Activated naive CD4-positive, alpha-beta T cell (primary cell): ENCODE measurements at places on chromosomes 5 and 9.

DNA sequence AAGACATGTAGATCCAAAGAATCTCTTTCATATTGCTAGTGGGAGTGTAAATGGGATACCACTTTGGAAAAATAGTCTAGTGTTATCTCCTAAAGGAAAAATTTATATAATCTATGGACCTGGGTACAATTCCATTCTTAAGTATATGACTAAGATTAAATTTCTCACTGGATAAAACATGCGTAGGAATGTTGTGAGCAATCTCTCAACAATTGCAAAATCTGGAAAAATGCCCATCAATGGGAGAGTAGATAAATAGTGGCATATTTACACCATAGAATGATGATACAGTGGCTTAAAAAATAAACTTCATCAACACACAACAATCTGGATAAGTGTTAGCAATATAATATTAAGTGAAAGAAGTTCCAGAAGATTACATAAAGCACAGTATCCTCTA, 469.5 kb downstream of the MAN2A1 start:
- no peak for DNase-seq

- DNase-seq: peak; percentile 23
These were observed 601 bp upstream of the FAF2 start for GRCh38 chr5:176447591-176447977.

DNA sequence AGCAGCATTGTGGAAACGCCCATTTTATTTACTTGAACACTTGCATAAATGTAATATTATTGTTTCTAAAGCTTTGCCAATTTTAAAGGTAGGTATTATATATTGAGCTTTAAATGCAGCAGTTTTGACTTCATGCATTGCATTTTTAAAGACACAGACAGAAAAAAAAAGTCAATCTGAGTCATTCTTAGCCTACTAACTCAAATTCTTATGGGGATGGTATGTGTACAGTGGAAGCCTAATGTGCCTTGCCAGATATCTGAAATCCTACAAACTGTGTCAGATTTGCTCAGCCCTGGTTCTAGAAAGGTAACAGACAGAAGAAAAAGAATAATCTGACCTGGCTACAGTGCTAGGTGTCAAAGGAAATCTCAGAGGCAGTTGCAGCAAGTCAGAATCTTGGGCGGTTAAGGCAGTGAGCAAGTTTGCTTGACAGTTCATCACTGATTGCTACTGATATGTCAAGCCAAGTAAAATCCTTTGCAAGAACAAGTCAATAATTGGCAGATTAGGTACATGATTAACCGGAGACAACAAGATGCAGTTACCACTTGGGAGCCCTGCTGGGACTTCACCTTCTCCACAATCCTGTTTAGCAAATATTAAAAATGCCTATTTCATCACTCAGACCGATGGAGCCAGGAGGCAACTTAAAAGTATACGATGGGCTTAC, 224.8 kb upstream of the WWC1 start:
- no peak for DNase-seq

DNA sequence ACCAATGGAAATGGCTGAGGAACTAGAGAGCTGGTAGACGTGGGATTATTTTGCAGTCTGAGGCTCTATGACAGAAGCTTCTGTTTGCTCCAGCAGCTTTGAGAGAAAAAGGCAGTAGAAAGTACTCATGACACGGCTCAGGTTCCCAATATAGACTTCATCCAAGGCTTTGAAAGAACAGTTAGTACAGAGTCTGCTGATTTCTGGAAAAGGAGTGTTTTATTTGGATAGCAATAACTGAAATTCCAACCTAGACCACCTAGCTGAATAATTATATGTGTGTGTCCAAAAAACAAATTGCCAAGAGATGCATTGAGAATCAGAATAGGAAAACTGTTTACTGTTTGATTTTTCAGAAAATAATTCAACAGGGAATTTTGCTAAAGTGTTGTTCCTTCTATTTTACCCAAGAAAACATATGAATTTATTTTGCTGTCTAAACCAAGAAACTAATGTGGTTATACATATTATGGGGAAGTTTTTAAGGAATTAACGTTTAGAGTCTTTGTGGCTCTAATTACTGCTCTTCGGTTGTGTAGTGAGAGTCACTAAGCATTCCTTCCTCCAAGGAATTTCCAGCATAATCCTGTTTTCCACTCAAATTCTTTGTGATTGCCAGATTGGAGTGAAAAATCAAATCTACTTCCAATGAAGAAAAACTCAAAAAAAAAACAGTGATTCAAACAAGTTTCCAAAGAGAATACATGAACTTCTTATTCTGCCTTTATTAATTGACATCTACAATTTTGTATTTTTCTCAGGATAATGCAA, 18.1 kb upstream of the MTX3 start:
- DNase-seq: no peak

DNA sequence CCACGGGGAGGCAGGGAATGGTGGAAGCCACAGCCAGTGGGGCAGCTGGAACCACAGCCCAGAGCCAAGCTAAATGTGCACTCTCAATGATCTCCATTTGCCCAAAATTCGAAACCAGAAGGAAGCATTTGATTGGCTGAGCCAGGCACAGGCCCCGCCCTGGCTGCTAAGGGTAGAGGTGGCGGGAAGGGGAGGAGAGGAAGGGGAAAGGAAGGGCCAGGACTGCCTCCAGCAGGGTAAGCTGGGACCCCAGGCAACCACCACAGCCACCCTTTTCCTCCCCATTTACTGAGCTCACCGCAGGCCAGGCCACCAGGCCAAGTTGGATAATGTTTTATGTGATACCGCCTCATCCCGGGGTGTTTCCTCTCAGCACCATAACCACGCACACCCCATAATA, 100.3 kb upstream of the RAPGEF1 start:
- DNase-seq: no peak

DNA sequence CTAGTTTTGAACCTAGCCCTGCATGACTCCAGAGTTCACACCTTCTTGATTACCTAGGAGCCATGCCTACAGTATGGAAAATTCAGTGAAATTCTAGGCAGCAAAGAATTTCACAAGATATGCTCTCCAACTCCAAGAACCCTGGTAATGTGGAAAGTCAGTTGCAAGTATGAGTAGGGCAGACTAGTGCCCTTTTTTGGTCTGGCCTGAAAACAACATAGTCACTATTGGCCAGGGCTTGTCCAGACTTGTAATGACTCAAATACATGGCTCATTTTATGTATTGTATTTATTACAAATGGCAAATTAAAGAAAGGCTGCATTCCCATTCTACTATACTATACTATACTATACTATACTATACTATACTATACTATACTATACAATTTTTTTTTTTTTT, 160.4 kb downstream of the ESM1 start:
- DNase-seq: no peak
